ENCODE measurements at places on chromosomes 11 and 22.
A peak's percentile ranks its signal among the peaks of the same experiment; 100 is the strongest.

GRCh38 chr11:110447897-110448745 is 18.4 kb downstream of the FDX1 start:
- peak; percentile 21 for DNase-seq

DNA sequence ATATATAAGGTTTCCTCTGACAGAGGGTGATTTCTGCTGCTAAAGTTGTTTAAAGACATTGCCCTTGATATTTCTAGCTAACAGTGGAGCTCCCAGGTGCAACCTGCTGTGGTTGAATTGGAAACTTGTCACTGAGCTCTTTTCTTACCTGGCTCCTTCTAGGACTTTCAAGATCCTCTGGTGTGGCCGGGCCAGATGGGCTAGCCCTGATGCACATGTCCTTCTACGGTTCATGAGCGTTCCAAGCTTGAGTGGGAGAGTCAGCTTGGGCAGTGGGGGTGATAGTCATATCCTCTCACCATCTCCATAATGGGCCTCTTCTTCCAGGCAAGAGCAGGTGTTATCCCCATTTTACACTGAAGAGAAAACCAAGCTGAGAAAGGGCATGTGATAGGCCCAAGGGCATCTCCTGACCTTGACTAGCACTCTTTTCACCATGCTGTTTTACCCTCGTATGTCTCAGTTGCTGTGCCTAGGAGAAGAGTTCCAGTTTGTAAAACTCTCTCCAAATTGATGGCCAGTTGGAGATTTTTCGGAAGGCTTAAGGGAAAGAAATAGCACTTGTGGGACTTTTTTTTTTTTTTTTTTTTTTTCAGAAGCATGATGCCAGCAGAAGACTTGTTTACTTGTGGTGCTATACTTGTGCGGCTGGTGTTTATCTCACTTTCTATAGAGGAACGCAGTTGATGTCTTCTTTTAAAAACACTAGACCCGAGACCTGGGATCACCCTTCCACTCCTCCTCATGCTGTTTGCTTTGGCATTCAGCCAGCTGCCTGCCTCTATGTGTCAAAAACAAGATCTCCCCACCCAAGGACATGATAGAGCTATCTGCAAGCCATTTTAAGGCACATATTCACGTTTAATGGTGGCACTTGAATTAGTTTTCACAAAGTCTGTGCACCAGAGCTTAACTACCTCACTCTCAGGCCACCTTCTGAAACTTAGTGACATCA is 32.6 kb downstream of the TEAD1 start:
- DNase-seq, result peak; percentile 73

DNA sequence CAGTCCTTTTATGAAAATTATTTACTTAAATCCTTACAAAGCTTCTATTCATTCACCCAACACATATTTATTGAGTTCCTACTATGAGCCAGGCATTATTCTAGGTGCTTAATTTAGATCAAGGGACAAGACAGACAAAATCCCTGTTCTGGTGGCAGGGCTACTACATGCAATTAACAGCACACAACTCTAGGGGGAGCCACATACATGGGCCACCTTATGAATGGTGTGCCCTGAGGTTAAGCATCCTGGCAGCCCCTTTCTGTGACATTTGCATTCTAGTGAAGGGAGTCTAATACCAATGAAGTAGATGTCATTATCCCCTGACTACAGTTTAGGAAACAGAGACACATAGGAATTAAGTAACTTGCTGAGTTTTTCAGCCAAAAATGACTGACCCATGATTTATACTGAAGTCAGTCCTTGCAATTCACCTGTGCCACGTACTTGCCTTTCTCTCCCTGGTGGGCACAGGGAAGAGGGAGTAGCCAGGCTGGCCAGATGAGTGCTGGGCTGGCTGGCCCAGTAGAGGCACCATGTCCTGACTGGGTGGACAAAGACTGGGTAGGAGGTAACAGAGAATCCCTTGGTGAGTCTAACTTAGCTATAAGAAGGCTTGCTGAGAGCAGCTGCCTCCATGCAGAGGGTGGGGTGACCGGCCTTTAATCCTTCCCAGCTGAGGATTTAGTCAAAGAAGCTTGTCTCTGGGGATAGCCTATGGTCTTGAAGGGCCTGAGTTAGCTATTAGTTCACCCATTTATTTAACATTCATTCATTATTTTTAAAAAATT is 52.0 kb upstream of the ELF5 start:
- DNase-seq, result peak; percentile 28

DNA sequence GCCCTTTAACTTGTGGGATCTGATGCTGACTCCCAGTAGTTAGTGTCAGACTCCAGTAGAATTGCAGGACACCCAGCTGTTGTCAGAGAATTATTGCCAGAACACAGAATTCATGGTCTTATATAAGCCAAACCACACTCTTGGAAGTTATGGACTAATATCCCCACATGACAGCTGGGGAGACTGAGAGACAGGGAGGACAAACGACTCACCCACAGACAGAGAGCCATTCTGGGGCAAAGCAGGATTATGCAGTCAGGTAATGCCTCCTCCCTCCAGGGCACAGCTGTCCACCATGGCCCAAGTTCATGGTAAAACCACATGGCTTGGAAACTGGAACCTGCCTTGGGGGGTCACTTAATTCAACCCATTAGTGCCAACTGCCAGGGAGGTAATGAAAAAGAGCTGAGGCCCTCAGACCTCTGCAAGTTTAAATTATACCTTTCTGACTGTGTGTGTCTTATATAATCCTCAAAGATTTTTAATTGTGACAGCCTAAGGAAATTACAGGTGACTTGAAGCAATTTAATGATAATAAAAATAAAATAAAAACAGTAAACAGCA is 299.5 kb downstream of the BUD13 start:
- DNase-seq, result no peak

DNA sequence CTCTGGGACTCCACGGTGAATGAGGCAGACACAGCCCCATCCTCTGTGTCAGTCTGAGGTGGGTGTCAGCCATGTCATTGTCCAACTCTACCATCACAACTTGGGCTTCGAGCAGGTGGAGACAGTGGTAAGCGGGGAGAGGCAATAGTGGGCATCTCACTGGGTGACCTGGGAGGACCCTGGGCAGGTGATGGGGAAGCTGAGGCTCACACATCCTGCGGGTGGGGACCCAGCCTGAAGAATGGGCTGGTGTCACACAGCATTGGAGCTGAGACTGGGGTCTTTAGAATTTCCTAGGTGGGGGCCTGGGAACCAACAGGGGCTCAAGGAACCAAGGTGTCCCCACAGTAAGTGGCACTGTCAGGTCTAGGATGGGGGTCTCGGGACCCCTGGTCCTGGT is 7.0 kb upstream of the SMARCB1 start:
- DNase-seq, result no peak
